ENCODE measurements at places on chromosomes 6 and 20. TPM values are rescaled to one million over a fixed set of nuclear protein-coding genes. Genes with fewer than 3 reads are reported as not detected.

The SLC22A23 gene
- 5.4 TPM for total RNA-seq

- DNase-seq, result no peak
Measured at GRCh38 chr6:4059115-4059777, 19.7 kb downstream of the FAM217A start.

DNA sequence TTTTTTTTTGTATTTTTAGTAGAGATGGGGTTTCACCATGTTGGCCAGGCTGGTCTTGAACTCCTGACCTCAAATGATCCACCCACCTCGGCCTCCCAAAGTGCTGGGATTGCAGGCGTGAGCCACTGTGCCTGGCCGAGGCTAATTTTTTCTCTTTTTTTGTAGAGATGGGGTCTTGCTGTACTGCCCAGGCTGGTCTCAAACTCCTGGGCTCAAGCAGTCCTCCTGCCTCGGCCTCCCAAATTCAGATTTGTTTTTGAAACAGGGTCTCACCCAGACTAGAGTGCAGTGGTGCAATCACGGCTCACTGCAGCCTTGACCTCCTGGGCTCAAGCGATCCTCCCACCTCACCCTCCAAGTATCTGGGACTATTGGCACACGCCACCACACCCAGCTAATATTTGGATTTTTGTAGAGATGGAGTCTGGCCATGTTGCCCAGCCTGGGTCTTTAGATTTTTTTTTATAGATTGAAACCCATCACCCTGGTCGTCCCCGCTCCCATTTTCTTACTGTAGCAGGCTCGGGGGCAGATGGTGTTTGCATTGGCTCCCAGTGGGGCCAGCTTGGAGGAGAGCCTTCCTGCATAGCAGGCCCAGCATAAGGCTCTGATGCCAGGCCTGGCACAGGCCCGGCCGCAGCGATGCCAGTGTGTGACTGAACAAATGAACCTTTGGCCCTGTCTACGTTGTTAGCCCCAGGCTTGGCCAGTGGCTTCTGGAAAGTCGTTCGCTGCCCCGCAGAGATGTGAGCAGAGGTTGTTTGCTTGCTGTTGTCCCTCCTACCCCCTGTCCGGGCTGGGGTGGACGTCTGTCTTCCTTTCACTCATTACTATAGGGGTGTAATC lies 4.3 kb upstream of the MTG2 start:
- no peak for DNase-seq

- DNase-seq, result no peak
Measured at GRCh38 chr6:14784596-14785492, 461.0 kb upstream of the JARID2 start.

DNA sequence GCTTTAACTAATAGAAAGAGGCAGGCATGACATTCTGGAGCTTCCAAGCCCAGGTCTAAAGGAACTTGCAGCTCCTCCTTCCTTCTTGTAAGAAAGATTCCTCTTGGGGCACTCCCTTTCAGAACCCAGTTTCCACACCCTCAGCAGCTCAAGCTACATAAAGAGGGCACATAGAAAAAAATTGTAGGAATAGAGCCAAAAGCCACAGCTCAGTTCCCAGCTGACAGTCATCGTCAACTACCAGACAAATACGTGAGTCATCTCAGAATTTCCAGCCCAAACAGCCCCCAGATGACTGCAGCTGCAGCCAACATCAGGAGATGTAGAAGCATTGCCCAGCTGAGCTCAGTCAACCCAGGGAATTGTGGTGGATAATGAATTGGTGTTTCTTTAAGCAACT lies 349.8 kb upstream of the ARID1B start:
- peak; percentile 44 for DNase-seq

GRCh38 chr6:30570263-30570662 lies 979 bp upstream of the ABCF1 start:
- no peak for DNase-seq

DNA sequence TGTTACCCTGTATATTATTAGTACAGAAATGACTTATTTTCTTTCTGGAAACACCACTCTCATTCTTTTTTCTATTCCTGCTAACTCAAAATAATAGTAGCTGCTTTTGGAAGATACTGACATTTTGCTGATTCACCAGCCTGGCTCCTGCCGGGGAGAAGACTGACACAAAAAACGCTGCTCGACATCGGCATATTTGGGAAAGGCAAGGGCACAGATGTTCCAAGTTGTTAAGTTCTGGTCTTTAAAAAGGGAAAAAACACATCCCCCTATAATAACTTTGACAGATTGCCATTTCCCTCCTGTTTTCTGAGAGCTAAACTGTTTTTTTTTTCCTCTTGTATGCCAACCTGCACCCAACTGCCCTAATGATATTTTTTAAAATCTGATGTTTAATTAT lies 55.4 kb downstream of the CTNNBL1 start:
- DNase-seq, result no peak
